ENCODE measurements at places on chromosomes 13 and 19. TPM values are rescaled to one million over a fixed set of nuclear protein-coding genes. Genes with fewer than 3 reads are reported as not detected.

The CTXN1 gene
- total RNA-seq: 5.0 TPM

GRCh38 chr19:5250127-5250659, 90.4 kb downstream of the PTPRS start:
- DNase-seq: no peak

The NOVA2 gene
- total RNA-seq: not detected

- DNase-seq: no peak
Observed at GRCh38 chr13:20848203-20848602, 54.3 kb downstream of the XPO4 start.
